ENCODE measurements at places on chromosomes 6 and 20.

DNA sequence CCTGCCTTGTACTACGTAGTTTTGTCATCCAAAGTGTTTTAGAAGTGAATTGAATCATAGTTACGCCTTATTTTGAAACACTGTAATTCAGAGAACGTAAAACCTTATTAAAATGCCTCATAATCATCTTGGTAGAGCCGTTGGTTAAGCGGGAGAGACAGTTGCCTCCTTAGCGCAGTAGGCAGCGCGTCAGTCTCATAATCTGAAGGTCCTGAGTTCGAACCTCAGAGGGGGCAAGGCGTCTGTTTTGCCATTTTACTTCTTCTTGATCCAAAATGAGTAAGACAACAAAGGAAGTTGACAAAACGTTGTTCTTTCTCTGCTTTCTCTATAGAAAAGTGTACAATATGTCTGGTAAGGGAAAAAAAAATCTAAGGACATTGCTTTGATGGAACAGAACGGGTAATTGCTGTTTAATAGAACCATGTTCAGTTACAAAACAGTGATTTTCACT is 20.7 kb upstream of the TRIM27 start:
- peak; percentile 87 for DNase-seq

- DNase-seq: no peak
Measured at GRCh38 chr20:45969712-45970634, 2.0 kb downstream of the ZNF335 start.

DNA sequence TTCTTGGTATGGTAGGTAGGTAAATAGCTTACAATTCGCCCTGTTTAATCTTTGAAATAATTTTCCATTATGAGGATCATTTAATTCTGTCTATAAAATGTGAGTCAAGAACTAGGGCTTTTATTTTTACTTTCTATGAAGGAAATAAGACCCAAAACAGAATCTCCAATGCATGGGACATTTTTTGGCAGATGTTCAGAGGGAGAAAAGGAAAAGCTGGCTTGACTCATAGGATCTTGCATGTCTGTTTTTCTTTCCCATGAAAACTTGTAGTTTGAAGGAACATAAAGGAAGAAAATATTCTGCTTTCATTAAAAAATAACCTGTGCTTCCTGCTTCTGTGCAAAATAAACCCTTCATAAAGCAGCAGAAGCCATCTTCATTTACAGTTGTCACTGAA is 143.1 kb upstream of the INSM1 start:
- DNase-seq: no peak

DNA sequence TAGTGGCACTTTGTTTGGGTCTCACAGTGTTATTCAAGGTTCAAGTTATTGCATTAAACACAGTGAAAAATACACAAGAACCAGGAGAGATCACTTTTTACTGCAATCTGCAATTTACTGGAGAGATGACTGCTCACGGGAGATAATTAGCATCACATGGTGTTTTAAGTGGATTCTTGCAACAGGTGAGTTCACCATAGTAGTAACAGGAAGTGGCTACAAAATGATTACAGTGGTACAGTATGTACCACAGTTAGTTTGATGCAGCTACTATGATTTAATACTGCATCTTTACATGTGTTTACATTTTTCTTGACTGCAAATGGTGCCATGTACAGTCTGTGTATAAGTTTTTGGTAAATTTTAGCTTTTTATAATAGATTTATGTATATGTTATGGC is 96.5 kb upstream of the SCP2D1 start:
- no peak for DNase-seq

- peak; percentile 58 for DNase-seq
Measured at GRCh38 chr6:167056370-167056769, 57.2 kb downstream of the CEP43 start.

DNA sequence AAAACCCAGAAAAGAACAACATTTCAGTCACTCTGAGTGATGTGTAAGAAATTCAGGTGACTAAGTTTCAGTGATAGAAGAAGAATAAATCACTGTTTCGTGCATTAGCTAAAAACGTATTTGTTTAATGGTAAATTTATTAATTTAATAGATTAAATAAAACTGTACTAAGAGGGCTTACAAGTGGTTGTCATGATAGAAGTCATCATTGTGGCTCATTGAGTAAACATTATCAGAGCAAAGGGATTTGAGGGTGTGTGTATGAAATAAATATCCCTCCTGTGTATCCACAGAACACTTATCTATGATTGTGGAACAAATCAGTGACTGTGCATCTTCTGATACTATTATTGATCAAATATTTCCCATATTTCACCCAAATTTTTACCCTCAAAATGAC is 40.1 kb downstream of the THEMIS start:
- DNase-seq: no peak

- DNase-seq: no peak
Measured at GRCh38 chr20:51373713-51374455, 168.6 kb downstream of the NFATC2 start.

DNA sequence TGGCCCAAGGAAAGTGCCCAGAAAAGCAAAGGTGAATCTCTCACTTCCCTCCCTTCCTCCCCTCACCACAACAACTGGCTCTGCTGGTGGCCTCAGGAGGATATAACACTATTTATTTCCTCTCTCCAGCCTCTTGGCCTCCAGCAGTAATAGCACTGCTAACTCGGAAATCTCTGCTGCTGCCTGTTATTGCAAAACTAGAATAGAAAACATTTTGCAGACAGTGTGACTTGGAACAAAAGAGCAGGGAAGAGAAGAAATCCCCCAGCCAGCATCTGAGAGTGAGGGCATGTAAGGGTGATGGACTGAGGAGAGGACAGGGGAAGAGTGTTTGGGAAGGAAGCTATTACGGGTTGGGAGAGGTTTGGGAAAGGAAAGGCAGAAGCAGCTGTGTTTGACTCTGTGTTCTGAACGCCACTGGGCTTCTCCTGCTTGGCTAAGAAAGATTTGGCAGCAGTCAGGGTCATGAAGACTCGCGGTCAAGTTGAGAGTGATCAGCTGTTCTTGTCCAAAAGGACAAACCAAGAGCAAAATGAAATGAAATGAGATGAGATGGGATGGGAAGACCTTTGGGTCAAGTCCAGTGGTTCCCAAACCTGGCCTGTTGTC is 81.0 kb upstream of the SNX9 start:
- no peak for DNase-seq

- DNase-seq: no peak
Measured at GRCh38 chr6:21357262-21357661, 236.3 kb upstream of the SOX4 start.
